ENCODE measurements at places on chromosomes 12 and 14.
A peak's percentile ranks its signal among the peaks of the same experiment; 100 is the strongest.

GRCh38 chr14:76842414-76842813, 16.2 kb downstream of the LRRC74A start:
- DNase-seq, result no peak
- peaks cover 12% of the 10 kb centered on the region for H3K27me3 ChIP-seq
- H3K27ac ChIP-seq, result no peak overlapping the region
- no peaks in the 10 kb centered on the region for H3K4me1 ChIP-seq
- no peaks in the 10 kb centered on the region for H3K36me3 ChIP-seq

GRCh38 chr14:102805371-102805891, 28.2 kb downstream of the TRAF3 start:
- peaks cover 3% of the 10 kb centered on the region for H3K4me1 ChIP-seq
- DNase-seq, result no peak
- H3K27ac ChIP-seq, result no peak overlapping the region
- no peaks in the 10 kb centered on the region for H3K36me3 ChIP-seq

GRCh38 chr12:114368685-114369452, 37.1 kb downstream of the TBX5 start:
- H3K36me3 ChIP-seq, result no peaks in the 10 kb centered on the region
- peaks cover 10% of the 10 kb centered on the region for H3K27me3 ChIP-seq
- no peak for DNase-seq
- no peaks in the 10 kb centered on the region for H3K4me1 ChIP-seq

DNA sequence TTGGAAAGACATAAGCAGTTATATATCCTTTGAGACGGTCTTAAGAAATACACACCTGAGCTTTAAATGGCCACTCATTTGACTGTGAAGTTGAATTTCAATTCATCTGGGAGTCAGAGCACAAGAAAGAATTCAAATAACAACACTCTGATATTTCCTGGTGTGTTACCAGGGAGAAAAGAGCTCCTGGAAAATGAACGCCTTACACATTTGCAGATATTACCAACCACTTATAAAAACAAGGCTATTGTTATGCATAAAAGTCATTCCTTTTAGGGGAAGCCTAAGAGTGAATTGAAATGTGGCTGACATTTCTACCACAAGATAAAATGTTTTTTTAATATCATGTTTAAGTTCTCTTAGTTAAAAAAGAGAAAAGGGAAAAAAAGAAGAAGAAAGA, 229.2 kb upstream of the PLEKHG7 start:
- no peak for DNase-seq
- no peaks in the 10 kb centered on the region for H3K27me3 ChIP-seq
- no peak overlapping the region for H3K4me3 ChIP-seq
- H3K36me3 ChIP-seq, result no peaks in the 10 kb centered on the region
- no peak overlapping the region for H3K27ac ChIP-seq
- no peaks in the 10 kb centered on the region for H3K4me1 ChIP-seq

- H3K4me1 ChIP-seq, result peaks cover 6% of the 10 kb centered on the region
- H3K27ac ChIP-seq, result no peak overlapping the region
- H3K27me3 ChIP-seq, result no peaks in the 10 kb centered on the region
- no peak overlapping the region for H3K4me3 ChIP-seq
- peaks cover 8% of the 10 kb centered on the region for H3K36me3 ChIP-seq
Observed at GRCh38 chr12:68290126-68290525, 36.7 kb upstream of the IL22 start.

DNA sequence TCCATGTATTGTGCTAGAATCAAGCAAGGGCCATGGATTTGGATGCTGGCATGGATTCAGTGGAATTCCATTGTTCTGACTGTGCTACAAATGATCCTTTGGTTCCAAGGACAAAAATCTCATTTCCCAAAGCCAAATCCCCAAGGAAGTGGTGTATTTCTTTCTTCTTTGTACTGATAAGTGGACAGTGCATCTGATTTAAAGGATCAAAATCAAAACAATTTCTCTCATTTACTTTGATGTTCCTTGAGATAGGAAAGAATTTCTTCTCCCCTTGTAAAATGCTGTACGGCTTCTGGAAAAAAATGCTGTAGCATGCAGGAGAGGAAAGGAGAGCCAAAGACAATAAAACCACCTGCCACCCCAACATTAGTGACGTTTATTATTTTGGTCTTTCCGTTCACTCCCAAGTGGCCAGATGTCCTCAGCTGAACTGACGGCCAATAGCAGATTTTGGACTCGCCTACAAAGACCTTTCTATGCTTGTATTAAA, 185.7 kb downstream of the PRKD1 start:
- DNase-seq, result no peak
- no peaks in the 10 kb centered on the region for H3K4me1 ChIP-seq
- H3K27ac ChIP-seq, result no peak overlapping the region
- H3K27me3 ChIP-seq, result peaks cover 21% of the 10 kb centered on the region
- no peaks in the 10 kb centered on the region for H3K36me3 ChIP-seq

DNA sequence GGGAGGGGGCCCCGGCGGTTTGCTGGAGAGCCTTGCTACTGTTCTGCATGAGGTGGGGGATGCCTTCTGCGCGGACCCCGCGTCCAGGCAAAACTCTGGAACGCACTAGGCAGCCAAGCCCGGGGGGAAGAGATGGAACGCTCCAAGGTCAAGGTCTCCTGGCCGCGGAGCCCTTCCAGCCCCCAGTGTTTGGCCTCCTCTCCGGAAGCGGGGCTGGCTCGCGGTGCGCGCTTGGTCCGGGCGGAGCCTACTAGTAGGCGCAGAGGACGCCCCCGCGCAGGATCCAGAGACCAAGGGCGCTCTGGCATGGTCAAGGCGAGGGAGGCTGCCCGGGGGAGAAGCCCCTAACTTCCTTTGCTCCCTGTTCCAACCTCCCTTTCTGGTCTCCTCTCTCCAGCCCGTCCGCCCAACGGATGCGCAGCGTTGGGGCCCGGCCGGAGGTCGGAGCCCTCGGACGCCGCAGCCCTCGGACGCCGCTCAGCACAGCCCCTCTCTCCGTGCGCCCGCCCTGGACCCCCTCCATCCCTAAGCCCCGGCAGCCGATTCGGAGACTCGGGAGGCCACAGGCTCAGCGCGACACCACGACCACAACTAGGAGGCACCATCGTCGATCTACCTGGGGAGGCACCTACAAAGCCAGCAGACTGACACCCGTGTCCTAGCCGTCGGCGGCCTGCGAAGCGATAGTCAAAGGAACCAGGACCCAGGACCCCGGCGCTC, 669 bp upstream of the KCNK13 start:
- no peaks in the 10 kb centered on the region for H3K36me3 ChIP-seq
- H3K4me1 ChIP-seq, result no peaks in the 10 kb centered on the region
- peak; percentile 73 for DNase-seq
- H3K27ac ChIP-seq, result no peak overlapping the region
- H3K4me3 ChIP-seq, result peak overlapping the region; percentile 21

Measured in RWPE2 (cell line).